ENCODE measurements at places on chromosomes 6 and 20.

GRCh38 chr20:40956542-40957264 is 71.9 kb upstream of the TOP1 start:
- DNase-seq: no peak

GRCh38 chr6:165829376-165829775 is 166.3 kb upstream of the PDE10A start:
- no peak for DNase-seq

- DNase-seq: no peak
These were observed 33.2 kb upstream of the ADGRF5 start for GRCh38 chr6:46954837-46955451.

DNA sequence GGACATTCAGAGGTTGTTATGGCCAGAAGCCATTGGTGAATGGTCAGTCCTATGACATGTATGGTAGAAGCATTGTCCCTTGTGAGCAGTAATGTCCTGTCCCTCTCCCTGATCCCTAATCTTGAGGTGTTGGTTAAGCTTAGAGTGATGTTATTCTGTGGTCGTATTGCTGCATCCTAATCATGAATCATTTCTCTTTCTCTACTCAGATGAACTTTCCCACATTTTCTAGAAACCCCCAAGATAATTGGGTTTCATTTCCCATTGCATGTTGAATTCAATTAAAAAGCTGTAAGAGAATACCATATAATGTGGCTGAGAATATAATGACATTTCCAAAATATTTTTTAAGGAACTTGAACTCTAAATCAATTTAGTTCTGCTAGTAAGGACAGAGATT is 175.1 kb downstream of the PLCB4 start:
- DNase-seq: no peak

DNA sequence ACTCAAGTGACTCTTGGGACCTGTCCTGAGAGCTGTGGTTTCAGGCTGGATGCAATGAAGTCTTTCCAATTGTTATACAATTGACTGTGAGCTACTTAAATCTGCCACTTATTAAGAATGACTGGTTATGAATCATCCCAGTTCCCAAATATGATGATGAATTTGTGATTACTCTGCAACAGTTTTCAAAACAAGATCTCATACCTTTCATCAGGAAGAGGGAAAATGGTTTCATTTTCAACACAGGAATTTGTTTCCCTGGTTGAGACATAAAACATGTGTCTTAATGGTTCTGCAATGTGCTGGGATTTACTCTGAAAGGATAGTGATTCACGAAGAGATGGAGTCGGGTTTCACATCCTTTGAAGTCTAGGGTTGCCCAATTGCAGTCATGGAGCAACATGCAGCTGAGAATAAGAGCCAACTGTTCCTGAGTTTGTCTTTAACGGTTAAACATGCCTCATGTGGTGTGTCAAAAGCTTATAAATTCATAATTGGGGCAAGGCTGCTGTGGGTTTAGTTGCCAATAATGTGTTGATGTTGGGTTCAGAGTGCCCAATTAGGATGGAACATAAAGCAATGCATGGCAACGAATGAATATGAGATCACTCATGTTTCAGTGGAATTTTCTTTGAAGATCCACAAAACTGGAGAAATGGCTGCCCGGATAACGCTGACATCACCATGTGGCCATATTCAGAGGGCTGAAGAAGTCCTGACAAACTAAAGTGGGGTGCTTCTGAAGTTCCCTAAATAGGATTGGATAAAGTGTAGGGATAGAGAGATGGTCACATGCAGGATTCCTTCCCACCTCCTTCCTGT is 41.0 kb downstream of the CYP24A1 start:
- DNase-seq: no peak

Data from natural killer cell treated with Interleukin-12 subunit alpha and Interleukin-12 subunit beta and Interleukin-15 and Interleukin-18, amount 100 ng/mL, for 72 hours (primary cell).